ENCODE measurements at places on chromosomes 6 and 20. TPM values are rescaled to one million over a fixed set of nuclear protein-coding genes. Genes with fewer than 3 reads are reported as not detected.

GRCh38 chr20:50932691-50933280 lies 1.5 kb upstream of the ADNP start:
- H3K36me3 ChIP-seq, result peaks cover 59% of the 10 kb centered on the region
- H3K27ac ChIP-seq, result peak overlapping the region; percentile 92
- no peaks in the 10 kb centered on the region for H3K27me3 ChIP-seq
- H3K4me1 ChIP-seq, result peaks cover 33% of the 10 kb centered on the region
- H3K4me3 ChIP-seq, result no peak overlapping the region
- DNase-seq, result no peak

Gene VWA7
- total RNA-seq, result 12.2 TPM

- no peaks in the 10 kb centered on the region for H3K4me1 ChIP-seq
- no peaks in the 10 kb centered on the region for H3K36me3 ChIP-seq
These were observed 24.7 kb upstream of the GFOD1 start for GRCh38 chr6:13511913-13512717.

DNA sequence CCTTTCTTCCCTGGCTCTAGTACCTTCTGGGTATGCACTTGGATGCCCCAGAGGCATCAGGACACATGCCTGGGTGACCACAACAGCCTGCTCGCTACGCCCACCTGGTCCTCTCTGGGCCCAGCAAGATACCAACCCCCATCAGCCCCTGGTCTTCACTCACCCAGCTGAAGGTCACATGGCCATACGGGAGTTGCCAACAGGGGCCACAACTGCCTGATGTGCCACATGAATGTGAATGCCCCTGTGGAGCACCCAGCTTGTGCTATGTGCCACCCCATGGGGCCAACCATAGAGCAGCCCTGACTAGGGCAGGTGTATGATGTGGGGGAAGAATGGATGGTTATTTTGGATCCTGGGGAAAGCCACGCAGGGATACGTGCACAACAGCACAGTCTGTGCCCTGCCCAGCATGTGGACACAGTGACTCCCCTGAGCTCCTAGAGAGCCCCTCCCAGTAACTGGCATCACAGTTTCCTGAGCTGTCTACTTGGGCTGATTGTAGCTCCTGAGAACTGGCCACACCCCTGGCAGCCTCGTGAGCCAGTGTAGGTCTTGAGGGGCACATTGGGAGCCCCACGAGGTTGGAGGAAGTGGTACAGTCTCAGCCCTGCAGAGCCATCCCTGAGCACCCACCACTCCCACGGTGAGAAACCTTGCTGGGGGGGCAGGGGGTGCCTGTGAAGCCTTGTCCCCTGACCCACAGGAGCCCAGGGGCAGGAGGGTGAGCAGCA lies 10.5 kb upstream of the PCMTD2 start:
- peaks cover 14% of the 10 kb centered on the region for H3K27me3 ChIP-seq
- no peak overlapping the region for H3K27ac ChIP-seq
- H3K4me1 ChIP-seq, result no peaks in the 10 kb centered on the region
- no peaks in the 10 kb centered on the region for H3K36me3 ChIP-seq
- no peak for DNase-seq
- H3K4me3 ChIP-seq, result no peak overlapping the region

Gene SNRPB
- 310 TPM for total RNA-seq

DNA sequence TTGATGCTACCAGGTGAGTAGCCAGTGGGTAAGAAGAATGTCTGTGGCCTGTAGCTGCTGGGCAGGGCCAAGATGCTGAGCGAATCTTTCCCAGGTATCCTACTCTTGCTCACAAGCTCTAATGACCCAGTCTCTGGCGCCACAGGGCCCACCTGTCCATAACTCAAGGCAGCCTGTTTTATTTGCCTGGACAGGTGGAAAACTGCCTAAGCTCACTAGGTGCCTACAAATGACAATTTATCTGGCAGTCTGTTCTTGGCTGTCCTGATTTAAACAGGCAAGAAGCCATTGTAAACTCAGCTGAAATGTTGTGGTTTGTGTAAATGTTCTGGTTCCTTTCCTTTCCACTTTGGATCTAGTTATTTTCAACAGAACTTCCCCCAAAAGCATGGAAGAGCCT lies 113.3 kb downstream of the TCP11 start:
- H3K27ac ChIP-seq, result no peak overlapping the region
- no peaks in the 10 kb centered on the region for H3K36me3 ChIP-seq
- H3K27me3 ChIP-seq, result no peaks in the 10 kb centered on the region
- DNase-seq, result no peak
- no peak overlapping the region for H3K4me3 ChIP-seq
- H3K4me1 ChIP-seq, result no peaks in the 10 kb centered on the region

Gene SLC22A16
- not detected for total RNA-seq

Gene OLIG3
- total RNA-seq, result 0.45 TPM

- H3K27me3 ChIP-seq, result no peaks in the 10 kb centered on the region
- no peak overlapping the region for H3K27ac ChIP-seq
- H3K4me1 ChIP-seq, result peaks cover 4% of the 10 kb centered on the region
- H3K4me3 ChIP-seq, result no peak overlapping the region
These were observed 43.4 kb downstream of the SLC35B3 start for GRCh38 chr6:8391934-8392333.

DNA sequence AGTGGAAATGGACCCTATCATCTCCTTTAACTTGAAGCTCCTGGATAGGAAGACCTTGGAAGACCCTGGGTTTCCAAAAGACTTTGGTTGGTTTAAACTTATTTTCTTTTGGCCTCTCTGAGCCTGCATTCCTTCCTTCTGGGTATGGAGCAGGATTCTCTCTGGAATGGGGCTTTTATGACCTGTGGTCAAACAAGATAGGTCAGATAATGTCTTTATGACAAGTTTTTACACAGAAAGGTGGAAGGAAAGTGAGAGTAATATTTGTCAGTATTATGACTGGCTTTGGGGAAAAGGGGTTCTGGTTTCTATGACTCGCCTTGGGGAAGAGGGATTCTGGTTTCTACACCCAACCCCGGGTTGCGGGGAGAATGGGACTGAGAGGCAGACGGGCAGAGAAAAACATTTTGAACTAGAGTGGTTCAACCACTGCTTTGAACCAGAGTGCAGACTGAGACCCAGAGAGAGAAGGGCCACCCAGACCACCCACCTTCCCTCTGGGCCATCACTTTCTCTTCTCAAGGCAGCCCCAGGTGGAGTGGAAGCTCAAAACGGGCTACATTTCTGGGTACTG lies 37.6 kb upstream of the KCNK5 start:
- no peak for DNase-seq
- H3K4me3 ChIP-seq, result no peak overlapping the region
- H3K36me3 ChIP-seq, result no peaks in the 10 kb centered on the region
- H3K27me3 ChIP-seq, result peaks cover 7% of the 10 kb centered on the region

DNA sequence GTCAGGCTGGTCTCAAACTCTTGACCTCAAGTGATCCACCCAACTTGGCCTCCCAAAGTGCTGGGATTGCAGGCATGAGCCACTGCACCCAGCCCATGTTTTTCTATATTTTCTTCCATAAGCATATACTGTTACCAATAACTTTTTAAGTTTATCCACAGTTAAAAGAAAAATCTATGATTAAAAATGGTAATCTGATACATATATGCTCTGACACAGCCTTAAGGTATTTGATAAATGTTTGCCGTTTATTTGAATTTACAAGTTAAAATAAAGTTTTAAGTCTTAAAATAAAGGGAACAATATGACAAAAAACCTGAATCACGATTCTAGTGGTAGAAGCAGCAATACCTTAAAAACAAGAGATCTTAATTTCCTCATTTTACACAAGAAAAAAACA lies 5.2 kb downstream of the STK38 start:
- DNase-seq, result no peak
- peaks cover 76% of the 10 kb centered on the region for H3K36me3 ChIP-seq
- H3K4me3 ChIP-seq, result no peak overlapping the region
- no peaks in the 10 kb centered on the region for H3K27me3 ChIP-seq
- peaks cover 48% of the 10 kb centered on the region for H3K4me1 ChIP-seq
- H3K27ac ChIP-seq, result peak overlapping the region; percentile 56

Gene MOG
- total RNA-seq, result not detected

Gene SEL1L2
- total RNA-seq, result not detected

Measured in activated CD4-positive, alpha-beta memory T cell treated with anti-CD3 and anti-CD28 coated beads, Interleukin-2, amount 10 ng/mL, durations not matched to agents 7 days and 5 days (primary cell).